ENCODE measurements at places on chromosomes 4 and X.

GRCh38 chrX:17377091-17377717, 2.2 kb downstream of the NHS start:
- peak; percentile 19 for DNase-seq

DNA sequence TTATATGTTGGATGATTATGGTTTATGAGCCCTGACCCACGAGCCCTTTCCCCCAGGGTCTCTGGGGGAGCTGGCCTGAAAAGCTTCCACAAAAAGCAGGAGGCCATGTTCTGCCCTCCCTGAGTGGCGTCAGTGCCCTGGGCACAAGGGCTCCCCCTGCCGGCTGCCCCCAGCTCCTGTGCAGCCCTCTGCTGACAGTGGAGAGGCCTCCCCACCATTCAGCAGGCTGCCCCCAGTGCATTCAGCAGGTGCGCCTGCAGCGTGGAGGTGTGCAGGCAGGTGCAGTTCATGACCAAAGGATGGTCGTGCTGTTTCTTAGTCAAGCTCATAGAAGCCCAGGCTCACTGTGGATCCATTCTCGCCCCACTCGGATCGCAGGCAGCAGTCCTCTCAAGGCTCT, 12.5 kb upstream of the S100P start:
- no peak for DNase-seq

GRCh38 chr4:8819473-8820177, 52.0 kb downstream of the HMX1 start:
- no peak for DNase-seq

DNA sequence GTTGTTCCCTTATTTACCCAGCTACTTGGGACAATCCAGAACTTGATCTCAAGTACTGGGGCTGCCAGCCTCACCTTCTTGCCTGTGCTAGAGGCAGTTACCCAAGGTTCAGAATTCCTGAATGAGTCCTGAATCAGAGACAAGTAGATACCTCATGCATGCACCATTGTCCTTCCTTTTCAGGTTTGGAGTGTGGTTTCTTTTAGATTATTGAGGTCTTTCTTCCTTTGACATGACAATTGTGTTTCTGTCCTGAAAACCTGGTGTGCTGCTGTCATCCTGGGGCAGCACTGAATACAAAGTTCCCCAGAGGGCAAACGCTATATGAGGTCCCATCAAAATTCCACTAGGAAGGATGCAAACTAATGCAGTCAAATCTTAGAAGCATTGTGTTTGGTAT, 3.5 kb downstream of the CXCL2 start:
- no peak for DNase-seq

DNA sequence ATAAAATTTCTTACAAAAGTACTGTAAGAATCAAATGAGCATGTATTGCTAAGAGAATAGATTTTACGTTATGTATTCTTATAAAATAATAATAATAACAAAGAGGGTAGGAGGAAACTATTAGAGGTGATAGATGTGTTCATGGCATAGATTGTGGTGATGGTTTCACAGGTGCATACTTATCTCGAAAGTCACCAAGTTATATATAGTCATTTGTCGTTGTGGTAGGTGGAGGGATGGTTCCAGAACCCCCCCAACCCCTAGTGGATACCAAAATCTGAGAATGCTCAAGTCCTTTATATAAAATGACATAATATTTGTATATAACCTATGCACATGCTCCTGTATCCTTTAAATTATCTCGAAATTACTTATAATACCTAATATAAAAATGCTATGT, 36.7 kb upstream of the H2AZ1 start:
- DNase-seq, result no peak

DNA sequence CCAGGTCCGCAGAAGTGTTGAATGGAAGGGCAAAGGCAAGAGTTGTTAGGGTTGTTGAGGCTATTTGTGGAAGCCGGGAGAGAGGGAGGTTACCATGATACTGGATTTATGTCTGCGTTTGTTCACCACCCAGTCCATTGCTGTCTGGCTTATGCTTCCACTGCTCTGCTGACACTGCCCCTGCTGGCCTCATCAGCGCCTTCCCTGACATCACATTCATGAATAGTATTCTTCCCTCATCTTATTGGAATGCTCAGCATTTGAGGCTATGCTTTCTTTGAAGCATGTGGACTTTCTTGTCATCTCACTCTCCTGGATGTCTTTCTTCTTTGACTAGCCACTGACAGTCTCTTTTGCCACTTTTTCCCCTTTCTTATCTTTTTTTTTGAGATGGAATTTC, 10.3 kb downstream of the GNL3L start:
- no peak for DNase-seq

DNA sequence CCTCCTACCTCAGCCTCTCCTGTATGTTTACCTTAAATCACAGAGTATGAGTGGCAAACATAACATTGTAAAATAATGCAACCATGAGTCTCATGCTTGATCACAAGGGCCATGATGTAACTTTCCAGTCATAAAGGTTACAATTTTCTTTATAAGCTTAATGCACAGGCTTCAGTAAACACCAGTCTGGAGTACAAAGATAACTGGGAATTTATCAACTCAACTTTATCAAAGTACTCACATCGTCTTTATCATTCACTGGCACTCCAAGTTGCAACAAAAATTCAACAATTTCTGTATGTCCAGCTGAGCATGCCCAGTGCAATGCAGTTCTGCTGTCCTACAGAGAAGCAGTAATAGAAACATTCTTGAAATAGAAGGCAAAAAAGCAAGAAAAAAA, 2.8 kb downstream of the PSMD10 start:
- DNase-seq, result no peak

DNA sequence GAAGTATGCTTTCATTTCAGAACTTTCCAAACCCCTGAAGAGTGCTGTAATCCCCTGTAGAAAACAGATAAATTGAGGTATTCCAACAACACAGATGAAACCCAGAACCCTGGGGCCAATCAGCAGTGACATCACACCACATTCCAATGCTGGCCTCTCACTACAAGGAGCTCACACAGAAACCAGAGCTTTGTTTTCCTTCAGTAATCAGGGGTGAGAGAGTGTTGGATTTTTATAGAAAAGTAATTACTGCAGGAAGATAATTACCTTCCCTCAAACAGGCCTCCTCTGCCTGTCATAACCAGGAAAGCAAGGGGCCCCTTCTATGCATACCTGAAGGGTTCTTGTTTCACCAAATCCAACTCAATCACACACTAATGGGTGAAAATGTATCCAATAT, 246.2 kb downstream of the SCFD2 start:
- no peak for DNase-seq

- no peak for DNase-seq
These were observed 8.8 kb upstream of the PIGA start for GRCh38 chrX:15344106-15344505.

DNA sequence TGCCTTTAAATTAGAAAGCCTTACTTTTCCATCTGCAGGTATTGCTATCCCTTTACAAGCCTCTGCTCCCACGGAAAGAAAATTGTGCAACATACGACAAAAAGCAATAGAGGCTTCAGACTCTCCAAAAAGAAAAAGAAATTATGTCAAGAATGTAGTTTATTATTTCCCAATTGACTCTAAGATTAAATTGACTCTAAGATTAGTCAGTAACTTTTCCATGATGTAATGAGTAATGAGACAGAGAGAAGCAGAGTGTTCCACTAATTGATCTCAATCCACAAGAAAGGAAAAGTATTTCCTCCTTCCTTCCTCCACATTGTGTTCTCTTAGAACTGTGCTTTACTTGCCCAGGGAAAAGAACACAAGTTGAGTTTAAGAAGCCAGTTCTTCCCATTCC, 345.7 kb upstream of the HS3ST1 start:
- DNase-seq, result no peak

DNA sequence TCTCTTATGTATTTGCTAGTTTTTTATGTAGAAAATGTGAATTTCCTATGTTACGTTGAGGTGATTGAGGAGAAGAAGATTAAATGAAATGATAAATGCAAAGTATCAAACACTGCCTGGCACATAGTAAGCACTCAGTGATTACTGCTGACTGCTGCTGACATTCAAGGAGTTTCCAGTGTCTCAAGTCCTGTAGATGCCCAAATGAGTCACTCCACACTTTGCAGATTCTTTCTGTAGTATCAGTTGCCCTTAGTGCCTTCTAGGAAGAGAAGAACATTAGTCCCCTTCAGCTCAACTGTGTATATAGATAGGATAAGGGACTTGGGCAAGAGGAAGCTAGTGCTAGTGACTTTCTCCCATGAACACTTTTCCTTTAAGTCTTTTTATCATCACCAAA, 240.5 kb upstream of the TEX13A start:
- DNase-seq, result no peak

GRCh38 chrX:129755779-129756650, 17.2 kb downstream of the XPNPEP2 start:
- no peak for DNase-seq

- DNase-seq, result no peak
These were observed 33.3 kb upstream of the ETNPPL start for GRCh38 chr4:108796173-108796572.

DNA sequence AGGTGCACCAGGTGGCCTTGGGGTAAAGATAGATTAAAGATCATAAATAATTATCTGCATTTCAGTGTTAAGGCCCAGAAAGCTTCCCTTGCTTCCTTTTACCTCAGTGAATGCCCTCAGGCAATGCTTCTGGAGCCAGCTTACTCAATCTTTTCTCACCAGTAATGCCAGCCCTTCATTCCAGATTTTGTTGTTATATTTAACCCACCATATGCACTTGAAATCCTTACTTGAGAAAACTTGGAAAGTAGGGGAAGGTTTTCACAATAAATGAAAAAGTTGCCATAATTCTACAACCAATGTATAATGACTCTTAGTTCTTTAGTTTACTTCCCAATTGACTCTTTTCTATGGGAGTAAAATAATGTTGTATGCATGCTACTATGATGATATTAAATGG, 17.1 kb upstream of the PBDC1 start:
- DNase-seq, result no peak

- no peak for DNase-seq
These were observed 211.4 kb downstream of the ENOX2 start for GRCh38 chrX:130691576-130691975.

DNA sequence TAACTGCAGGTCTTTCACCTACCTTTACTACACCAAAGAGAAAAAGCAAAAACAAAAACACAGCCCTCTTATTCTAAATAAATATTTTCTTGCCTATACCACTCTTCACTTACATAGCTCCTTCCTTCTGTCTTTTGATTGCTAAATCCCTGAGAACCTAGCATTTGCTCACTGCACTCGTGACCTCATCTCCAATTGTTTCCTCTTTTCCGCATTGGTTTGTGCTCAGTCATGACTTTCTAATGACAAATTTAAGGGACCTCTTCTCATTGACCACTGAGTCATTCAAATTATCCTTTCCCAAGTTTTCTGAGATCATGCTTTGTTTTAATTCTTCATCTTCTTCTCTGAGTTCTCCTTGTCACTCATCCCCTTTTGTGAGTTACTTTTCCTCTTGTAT, 1697.1 kb downstream of the STIM2 start:
- no peak for DNase-seq

DNA sequence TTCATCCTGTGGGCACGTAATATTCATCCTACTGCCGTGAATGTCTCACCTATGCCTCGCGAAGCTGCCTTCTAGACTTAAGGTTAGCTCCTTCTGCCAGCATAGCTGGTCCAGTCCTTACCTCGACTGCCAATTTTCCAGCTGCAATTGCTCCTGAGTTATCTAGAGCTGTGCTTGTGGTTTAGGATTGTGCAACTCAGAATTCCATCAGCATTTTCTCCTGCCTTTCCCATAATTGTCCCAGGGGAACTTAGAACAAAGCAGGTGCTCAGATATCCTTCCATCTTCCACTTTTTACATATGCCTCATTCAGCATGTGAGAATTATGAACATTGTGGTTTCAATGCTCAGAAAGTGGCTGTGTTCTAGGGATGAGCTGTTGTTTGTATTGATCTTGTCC, 131.4 kb upstream of the ADGRL3 start:
- no peak for DNase-seq

DNA sequence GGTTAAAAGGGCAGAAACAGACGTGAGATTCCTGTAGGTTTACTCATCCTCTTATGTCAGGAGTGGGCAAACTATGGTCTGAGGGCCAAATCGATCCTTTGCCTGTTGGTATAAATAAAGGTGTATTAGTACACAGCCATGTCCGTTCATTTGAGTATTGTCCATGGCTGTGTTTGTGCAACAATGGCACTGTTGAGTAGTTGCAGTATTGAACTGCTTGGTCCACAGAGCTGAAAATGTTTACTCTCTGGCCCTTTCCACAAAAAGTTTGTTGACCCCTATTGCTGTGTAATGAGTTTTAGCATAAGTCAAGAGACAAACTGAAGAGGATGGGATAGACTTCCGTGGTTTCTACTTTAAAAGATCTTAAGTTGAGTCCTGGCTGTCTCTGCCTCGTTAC, 59.0 kb upstream of the MID1 start:
- DNase-seq, result no peak

GRCh38 chr4:168118116-168118655, 25.8 kb downstream of the ANXA10 start:
- DNase-seq, result no peak

GRCh38 chr4:125323654-125324053, 8.9 kb downstream of the FAT4 start:
- DNase-seq, result peak; percentile 13

GRCh38 chr4:74714611-74715130, 79.7 kb downstream of the BTC start:
- no peak for DNase-seq

- no peak for DNase-seq
These were observed 23.4 kb upstream of the PRPS2 start for GRCh38 chrX:12767856-12768255.

DNA sequence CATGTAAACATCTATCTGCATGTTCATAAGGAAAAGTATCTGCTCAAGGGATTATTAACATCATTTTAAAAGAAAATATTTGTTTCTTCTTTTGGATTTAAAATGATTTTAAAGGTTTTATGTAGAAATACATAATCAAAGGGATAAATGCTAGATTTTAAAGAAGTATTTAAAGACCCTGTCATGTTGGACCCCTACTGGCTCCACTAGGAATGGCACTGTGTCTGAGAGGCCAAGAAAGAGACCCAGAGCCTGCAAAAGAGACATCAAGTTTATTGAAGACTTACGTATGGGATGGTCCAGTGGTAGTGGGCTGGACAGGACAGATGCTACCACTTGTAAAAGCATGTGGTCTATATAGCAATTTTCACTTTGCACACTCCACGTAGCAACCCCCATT, 78.7 kb upstream of the PCDH18 start:
- DNase-seq, result no peak

GRCh38 chr4:38371391-38371851, 292.6 kb upstream of the KLF3 start:
- DNase-seq, result no peak

- DNase-seq, result no peak
These were observed 66.3 kb upstream of the C1QTNF7 start for GRCh38 chr4:15361529-15361928.

DNA sequence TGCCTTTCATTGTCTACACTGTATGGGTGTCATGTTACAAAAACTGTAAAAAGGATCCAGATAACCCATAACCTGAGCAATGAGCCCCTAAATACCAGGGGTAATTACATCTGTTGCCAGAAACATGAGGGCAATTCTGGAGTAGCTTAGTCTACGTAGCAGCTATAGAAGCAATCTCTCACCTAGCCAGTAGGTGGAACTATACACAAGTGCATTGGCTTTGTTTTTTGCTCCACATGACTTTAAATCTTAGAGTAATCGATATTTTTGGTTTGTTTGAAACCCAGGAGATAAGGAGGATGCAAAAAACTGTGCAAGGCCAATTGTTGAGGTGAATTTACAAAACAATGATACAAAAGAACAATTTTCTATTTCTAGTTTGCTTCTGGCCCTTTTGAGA, 57.5 kb downstream of the GPR82 start:
- no peak for DNase-seq

- no peak for DNase-seq
These were observed 297.2 kb upstream of the AADAT start for GRCh38 chr4:170386971-170387370.

GRCh38 chr4:87311684-87312083, 11.0 kb downstream of the HSD17B13 start:
- no peak for DNase-seq

GRCh38 chr4:186445040-186445439, 110.3 kb downstream of the MTNR1A start:
- DNase-seq, result no peak
